Cardiac muscle cell (in vitro differentiated cells and primary cell): ENCODE measurements at places on chromosomes 11 and 22. TPM values are rescaled to one million over a fixed set of nuclear protein-coding genes. Genes with fewer than 3 reads are reported as not detected.

DNA sequence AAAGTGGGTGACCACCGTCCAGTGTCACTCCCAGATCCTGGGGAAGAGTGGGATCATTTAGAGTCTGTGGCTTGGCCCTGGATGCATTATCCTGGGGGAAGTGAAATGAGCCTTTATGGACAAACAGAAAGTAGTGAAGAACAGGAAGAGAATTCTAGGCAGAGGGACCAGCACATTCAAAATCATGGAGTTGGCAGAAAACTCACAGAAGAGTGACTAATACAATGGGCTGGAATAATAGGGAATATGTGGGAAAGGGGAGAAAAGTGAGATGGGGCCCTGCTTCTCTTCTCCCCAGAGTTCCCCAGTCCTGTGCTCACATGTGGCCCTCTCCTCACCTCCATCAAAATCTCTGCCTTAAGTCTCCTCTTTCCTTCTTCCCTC is 84.3 kb downstream of the CCDC81 start:
- DNase-seq, result no peak
- H3K27me3 ChIP-seq, result no peaks in the 10 kb centered on the region
- H3K4me1 ChIP-seq, result no peaks in the 10 kb centered on the region
- H3K27ac ChIP-seq, result no peak overlapping the region
- H3K36me3 ChIP-seq, result no peaks in the 10 kb centered on the region

- DNase-seq, result peak; percentile 80
- H3K27ac ChIP-seq, result no peak overlapping the region
- H3K27me3 ChIP-seq, result peaks cover 30% of the 10 kb centered on the region
- H3K4me3 ChIP-seq, result no peak overlapping the region
- H3K4me1 ChIP-seq, result no peaks in the 10 kb centered on the region
- no peaks in the 10 kb centered on the region for H3K36me3 ChIP-seq
Observed at GRCh38 chr11:45777127-45777969, 27.6 kb upstream of the SLC35C1 start.

DNA sequence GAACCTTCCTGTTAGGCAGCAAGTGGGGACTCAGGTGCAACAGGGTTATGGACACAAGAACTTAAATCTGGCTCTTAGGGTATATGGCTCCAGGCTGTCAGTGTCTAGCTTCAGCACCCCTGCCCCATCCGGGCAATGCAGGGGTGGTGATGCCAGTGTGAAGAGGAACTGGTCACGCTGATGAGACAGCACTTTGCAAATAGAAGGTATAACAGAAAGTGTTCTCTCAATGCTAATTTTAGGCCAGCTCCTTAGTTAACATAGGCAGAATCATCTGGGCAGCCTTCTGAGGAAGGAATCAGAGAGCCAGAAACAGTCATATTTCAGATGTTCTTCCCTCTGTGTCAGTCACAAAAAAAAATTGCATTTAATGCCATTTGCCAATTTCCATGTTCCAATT is 41.2 kb downstream of the SYT9 start:
- no peak overlapping the region for H3K27ac ChIP-seq
- H3K27me3 ChIP-seq, result no peaks in the 10 kb centered on the region
- H3K36me3 ChIP-seq, result no peaks in the 10 kb centered on the region
- no peak for DNase-seq
- H3K4me3 ChIP-seq, result no peak overlapping the region

GRCh38 chr11:3340025-3340424 is 38.9 kb downstream of the ZNF195 start:
- no peak overlapping the region for H3K27ac ChIP-seq
- no peaks in the 10 kb centered on the region for H3K4me1 ChIP-seq
- no peak overlapping the region for H3K4me3 ChIP-seq
- H3K27me3 ChIP-seq, result no peaks in the 10 kb centered on the region

GRCh38 chr22:20115691-20116375 is at the start of gene RANBP1:
RANBP1 (plus strand) TSS chr22:20116104; CDS start chr22:20116185, 81 bp downstream.
- H3K4me3 ChIP-seq, result peak within 1 kb of the TSS; percentile 85
- peak within 1 kb of the TSS; percentile 82 for H3K27ac ChIP-seq
- peaks cover 10% of the 10 kb centered on the region for H3K4me1 ChIP-seq
- no peaks in the 10 kb centered on the region for H3K27me3 ChIP-seq

GRCh38 chr11:117871160-117871559 is 5.3 kb downstream of the FXYD6 start:
- H3K27ac ChIP-seq, result no peak overlapping the region
- no peaks in the 10 kb centered on the region for H3K36me3 ChIP-seq
- no peak for DNase-seq
- peaks cover 43% of the 10 kb centered on the region for H3K4me1 ChIP-seq
- H3K4me3 ChIP-seq, result no peak overlapping the region
- no peaks in the 10 kb centered on the region for H3K27me3 ChIP-seq

DNA sequence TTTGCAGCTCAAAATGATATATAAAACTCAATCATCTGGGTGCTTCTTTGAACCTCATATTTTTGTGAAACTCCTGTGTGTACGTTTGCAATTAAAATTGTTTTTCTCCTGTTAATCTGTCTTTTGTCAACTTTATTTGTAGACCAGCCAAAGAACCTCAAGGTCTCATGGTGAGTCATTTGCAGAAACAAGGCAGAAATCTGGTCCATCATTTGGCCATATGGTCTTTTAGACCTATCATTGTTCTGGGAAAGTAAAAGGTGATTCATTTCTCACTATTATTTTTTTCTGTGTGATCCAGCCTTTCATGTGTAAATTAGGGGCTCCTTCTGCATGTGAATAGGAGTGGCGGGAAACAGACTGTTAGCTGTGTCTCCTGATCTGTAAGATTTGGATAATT is 399.1 kb upstream of the DDI1 start:
- H3K4me3 ChIP-seq, result no peak overlapping the region
- H3K27me3 ChIP-seq, result no peaks in the 10 kb centered on the region
- H3K4me1 ChIP-seq, result no peaks in the 10 kb centered on the region
- no peaks in the 10 kb centered on the region for H3K36me3 ChIP-seq
- no peak overlapping the region for H3K27ac ChIP-seq

GRCh38 chr11:32113200-32113919 is 22.5 kb downstream of the RCN1 start:
- no peaks in the 10 kb centered on the region for H3K36me3 ChIP-seq
- H3K27ac ChIP-seq, result no peak overlapping the region
- no peaks in the 10 kb centered on the region for H3K4me1 ChIP-seq
- no peak for DNase-seq

DNA sequence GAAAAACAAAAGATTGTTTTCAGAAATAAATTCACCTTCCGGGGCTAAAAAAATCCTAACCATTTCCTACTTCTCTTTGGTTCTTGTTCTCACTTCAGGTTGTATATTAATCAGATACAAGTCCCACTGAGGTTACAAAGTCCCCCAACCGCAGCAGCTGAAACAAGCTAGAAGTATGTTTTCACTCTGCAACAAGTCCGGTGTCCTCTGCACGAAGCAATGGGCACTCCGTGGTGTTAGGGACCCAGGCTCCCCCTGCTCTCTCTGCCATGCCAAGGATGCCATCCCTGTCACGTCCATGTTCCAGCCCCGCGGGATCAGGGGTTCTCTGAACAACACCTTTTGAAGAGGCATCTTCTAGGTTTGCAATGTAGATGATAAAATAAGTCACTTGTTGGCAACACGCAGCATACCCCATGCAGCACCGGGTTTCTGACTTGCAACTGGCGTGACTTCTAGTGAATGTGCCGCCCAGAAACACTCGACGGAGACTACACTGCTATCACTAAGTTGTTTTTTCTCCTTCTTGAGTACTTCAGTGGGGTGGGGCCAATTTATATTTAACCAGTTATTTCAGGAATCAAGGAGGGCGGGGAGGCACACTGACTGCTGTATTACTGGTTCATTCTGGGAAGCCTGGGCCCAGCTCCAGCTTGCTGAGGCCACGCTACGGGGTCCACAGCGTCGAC is 25.4 kb upstream of the GSTP1 start:
- H3K36me3 ChIP-seq, result no peaks in the 10 kb centered on the region
- DNase-seq, result peak; percentile 54
- H3K4me3 ChIP-seq, result no peak overlapping the region
- H3K4me1 ChIP-seq, result peaks cover 6% of the 10 kb centered on the region

The NAV2 gene
- polyA plus RNA-seq, result 113 and 120 TPM in 2 replicates

The TRIM29 gene
- polyA plus RNA-seq, result not detected in 2 replicates

The CARD18 gene
- polyA plus RNA-seq, result 0.50 and 1.1 TPM in 2 replicates

The MMP27 gene
- polyA plus RNA-seq, result not detected in 2 replicates

The CCDC87 gene
- 1.2 and 4.8 TPM in 2 replicates for polyA plus RNA-seq

The P4HA3 gene
- 0.06 and 0.27 TPM in 2 replicates for polyA plus RNA-seq
